Stimulated activated CD4-positive, alpha-beta T cell treated with anti-CD3 and anti-CD28 coated beads, Interleukin-2, amount 100 ng/mL, for 24 hours (primary cell): ENCODE measurements at places on chromosomes 13 and 19.

GRCh38 chr19:21691661-21692060, 75.7 kb downstream of the ZNF100 start:
- DNase-seq: no peak

DNA sequence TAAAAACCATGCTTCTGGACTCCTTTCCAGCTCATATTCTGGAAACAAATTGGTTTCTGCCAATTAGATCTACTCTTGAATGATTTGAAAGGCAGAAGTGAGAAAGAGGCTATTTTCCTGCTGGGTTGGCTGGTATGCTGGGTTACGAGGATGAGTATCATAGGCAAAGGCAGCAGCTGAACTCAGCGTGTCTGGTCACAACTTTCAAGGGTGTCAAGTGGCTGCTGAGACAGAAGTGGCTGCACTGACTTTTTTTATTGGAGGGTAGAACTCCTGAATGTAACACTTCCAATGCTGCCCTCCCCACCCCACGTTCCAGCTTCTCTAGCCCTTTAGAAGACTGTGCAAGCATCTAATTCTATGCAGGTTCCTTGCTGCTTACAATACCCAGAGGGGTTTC, 8.3 kb upstream of the DZIP1 start:
- DNase-seq: no peak

DNA sequence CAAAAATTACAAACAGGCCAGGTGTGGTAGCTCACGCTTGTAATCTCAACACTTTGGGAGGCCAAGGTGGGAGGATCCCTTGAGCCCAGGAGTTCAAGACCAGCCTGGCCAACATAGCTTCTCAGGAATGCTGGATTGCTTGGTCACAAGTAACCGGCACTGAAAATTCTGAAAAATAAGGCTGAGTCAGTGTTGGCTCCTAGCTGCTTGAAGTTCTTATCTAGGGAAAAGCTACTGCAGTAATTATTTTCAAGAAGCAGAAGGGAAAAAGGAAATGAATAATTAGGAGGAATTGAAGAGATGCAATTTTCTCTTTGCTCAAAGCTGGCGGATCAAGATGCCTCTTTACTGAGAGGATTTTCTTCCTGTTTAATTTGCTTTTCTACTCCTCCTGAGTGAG, 75.0 kb upstream of the GTF3A start:
- no peak for DNase-seq

DNA sequence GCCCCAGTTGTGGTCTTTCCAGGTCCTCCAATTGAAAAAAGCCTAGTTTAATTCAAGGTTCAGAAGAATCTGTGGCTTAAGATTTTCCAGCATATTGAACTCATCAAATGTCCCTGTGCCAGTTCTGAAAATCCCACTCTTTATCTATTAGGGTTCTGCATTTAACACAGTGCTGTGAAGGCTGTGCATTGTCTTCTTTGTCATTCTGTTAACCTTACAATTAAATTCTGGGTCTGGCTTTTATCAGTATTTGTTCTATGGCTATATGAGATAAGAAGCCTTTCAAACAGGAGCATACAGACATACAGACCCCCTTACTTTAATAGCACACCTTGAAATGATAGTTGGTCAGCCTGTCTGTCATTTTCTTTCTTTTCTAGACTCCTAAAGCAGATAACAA, 362.1 kb upstream of the DACH1 start:
- DNase-seq: no peak

DNA sequence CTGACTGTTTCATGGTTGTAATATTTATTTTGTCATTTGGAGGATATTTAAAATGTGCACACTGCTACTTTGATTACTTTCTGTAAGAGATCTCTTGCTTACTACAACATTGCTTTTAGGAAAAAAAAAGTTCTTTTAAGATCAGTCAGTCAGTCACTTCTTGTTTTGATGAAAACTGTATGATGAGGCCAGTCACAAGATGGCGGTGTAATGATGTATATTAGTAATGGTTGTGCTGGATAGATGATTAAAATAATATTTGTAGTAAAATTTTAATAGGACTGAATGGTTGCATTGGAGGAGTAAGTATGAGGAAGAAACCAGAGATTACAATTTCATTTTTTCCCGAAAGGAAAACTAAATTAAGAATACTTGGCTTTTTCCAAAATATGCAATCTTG, 2411.1 kb downstream of the PCDH9 start:
- DNase-seq: no peak

GRCh38 chr19:13983213-13983889, 22.8 kb downstream of the RFX1 start:
- no peak for DNase-seq

- DNase-seq: no peak
Measured at GRCh38 chr13:98606296-98606695, 29.4 kb upstream of the STK24 start.

DNA sequence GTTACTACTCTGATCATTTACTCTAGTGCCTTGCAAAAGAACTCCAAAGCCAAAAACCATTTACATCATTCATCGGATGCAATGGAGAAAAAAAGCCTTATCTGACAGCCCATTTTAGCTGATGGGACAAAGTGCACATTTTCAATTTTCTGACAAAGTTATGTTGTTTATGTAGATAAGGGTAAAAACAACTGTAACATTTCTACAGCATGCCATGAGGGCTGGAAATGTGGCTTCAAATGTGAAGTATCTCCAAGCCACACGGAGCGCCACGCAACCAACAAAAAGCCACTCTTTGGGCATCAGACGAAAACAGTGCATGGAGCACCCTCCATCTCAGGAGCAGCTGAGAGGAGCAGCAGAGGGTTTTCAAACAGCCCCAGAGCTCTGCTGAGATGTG, 364.6 kb upstream of the ZNF507 start:
- DNase-seq: no peak

- no peak for DNase-seq
Measured at GRCh38 chr13:50518131-50518530, 325.4 kb downstream of the DLEU7 start.

GRCh38 chr19:49687566-49688316, 1.7 kb upstream of the ADM5 start:
- no peak for DNase-seq

GRCh38 chr19:31015778-31016177, 333.5 kb downstream of the TSHZ3 start:
- DNase-seq: no peak

GRCh38 chr13:27012482-27013197, 159.0 kb downstream of the USP12 start:
- no peak for DNase-seq

DNA sequence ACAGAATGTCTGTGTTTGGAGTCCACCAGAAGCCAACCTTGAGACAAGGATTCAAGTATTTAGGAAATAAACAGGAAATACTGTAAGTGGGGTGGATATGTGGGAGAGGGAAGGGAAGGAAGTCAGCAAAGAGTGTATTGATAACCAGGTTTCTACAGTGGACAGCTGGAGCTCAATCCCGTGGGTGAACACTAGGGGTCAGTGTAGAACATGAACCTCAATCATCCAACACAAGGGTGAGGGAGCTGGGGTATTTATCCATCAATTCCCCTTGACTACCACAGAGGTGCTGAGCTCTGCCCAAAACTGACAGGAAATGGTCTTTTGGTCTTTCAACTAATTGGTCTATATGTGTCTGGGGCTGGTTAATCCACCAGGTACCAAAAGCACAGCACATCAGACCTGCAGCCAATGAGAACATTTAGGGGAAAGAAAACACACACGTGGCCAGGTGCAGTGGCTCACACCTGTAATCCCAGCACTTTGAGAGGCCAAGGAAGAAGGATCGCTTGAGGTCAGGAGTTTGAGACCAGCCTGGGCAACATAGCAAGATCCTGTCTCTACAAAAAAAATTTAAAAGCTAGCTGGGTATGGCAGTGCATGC, 5.6 kb upstream of the SYDE1 start:
- peak; percentile 70 for DNase-seq

- no peak for DNase-seq
Measured at GRCh38 chr19:16637535-16637934, 9.5 kb upstream of the MED26 start.

- DNase-seq: no peak
Measured at GRCh38 chr19:38693380-38694223, 46.2 kb downstream of the ACTN4 start.

DNA sequence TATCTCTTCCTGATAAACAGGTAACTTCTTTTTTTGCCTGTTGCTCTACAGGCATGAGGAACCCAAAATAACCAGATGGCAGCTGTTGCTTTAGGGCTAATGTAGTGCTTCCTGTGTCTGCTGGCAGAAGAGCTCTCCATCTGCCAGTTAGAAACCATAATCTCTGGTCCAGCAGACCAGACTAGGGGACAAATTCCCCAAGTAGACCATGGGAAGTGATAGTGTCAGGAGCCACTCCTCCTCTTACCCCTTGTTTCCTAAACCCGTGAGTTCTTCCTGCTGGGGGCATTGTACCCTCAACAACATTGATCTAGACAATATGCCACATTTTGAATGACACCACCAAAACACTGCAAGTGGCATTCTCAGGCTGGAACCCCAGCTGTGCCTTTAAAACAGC, 135.9 kb downstream of the DLEU7 start:
- DNase-seq: no peak

DNA sequence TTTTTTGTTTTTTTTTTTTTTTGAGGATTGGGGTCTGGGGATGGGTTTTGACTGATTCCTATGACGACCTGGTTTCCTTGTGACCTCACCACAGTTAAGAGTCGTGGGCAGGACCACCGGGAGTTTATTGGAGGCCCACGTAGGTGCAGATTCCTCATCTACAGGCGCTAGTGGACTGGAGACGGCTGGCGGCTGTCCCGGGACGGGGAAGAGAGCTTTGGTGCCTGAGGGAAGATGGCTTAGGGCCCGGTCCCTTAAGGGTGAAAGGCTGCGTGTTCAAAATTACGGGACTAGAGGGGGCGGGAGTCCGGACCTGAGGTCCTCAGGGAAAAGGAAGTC, 682 bp upstream of the TEAD2 start:
- DNase-seq: no peak

GRCh38 chr13:75480671-75481175, 1.2 kb downstream of the TBC1D4 start:
- peak; percentile 45 for DNase-seq

- DNase-seq: no peak
Measured at GRCh38 chr19:47896019-47896418, 9.9 kb upstream of the SULT2A1 start.

DNA sequence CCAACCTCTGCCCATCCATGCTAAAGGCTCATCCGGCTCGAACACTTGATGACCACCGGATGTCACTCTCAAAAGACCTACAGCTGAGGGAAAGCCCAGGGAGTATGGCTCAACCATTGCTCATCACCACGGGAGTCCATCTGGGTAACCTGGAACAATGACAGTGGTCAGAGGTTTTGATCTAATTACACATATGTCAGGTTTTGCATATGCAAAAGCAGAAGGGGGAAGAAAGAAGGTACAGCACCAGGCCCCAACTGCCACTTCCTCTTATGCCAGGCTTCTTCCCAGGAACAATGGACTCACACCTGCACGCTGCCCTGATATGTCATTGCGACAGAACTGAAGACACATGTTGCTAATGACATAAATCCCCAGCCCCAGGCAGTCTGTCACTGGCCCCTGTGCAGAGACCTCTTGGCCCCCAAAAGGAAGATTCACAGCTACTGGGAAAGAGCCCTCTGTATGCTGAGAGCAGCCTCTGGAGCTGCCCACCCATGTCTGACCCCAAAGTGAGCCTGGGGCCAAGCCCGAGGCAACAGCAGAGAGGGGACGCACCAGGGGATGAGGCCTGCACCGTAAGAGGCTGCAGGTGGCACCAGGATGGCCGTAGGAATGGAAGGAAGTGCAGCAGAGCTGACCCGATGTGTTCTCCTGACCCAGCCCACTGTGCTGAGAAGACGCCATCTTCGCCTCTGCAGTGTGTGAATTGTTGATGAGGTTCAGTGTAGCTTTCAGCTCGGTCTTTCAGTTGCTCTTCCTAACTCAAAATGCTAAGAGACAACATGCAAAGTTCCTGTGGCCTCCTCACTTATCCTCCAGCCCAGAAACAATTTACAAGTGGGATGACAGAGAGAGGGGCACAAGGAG, 26.3 kb downstream of the EPS15L1 start:
- DNase-seq: no peak

DNA sequence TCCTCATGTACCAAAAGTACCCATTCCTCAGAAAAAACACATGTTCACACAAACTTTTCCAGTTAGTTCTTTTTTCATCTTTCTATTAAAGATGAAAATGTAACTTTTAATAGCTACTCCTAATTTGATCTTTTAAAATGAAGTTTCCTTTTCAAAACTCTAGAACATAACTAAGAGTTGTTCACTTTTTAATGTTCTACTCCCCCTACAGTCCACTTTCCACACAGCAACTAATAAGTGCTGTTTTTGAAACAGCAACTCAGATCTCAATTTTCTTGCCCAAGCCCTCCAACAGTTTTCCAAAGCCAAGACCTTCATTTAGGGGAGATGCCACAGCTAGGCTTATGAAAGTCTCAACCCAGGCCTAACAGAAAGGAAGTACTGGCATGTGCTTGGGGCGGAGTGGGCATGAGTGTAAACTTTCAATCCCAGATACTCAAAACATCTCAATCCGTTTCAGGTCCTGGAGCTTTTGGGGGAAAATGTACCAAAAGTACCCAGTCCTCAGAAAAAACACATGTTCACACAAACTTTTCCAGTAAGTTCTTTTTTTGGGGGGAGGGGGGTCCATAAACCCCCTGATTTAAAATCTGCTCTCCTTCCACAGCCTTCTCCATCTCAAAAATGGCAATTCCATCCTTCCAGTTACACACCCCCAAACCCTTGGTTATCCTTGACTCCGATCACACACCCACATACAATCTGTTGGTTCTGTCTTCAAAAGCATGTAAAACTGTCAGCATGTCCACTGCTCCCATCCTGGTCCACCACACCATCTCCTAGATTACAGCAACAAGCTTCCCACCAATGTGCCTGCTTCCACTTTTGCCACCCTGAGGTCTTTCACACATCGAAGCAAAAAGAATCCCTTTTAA, 2.0 kb downstream of the FBL start:
- no peak for DNase-seq

GRCh38 chr13:78398743-78399410, 204.5 kb downstream of the POU4F1 start:
- no peak for DNase-seq

GRCh38 chr19:50233308-50233910, 30.0 kb downstream of the MYH14 start:
- DNase-seq: no peak

DNA sequence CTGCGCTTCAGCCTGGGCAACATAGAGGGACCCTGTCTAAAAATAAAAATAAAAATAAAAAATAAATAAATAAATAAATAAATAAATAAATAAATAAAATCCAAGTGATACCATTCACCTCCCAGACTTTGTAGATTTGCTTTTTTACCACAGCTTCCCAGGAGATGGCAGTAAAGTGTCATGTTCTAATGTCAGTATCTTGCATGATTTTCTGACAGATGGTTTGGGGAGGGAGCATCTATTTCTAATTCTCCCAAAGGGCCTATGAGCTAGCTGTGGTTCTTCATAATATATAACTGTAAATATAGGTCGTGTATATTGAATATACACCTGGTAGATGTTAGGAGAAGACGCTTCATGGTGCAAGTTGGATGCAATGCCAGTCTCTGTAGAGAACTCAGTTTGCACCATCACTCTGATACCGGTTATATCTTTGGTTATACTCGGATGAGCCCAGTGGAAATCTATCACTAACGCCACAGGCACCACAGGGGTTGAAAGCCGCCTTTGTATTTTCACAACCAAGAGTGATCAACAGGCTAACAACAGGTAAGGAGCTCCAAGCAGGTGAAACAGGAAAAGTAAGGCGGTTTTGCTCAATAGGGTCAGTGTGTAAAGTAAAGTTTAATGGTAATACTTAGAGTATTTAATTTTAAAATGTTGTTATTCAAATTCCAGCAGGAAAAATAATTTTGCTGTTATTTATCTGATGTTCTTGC, 13.9 kb downstream of the APLP1 start:
- DNase-seq: no peak

- peak; percentile 89 for DNase-seq
Measured at GRCh38 chr13:46552889-46553520, at the start of gene LRCH1. TSS of gene LRCH1 (plus strand) at chr13:46553170. CDS start at chr13:46553397, 227 bp downstream.
